ENCODE measurements at places on chromosomes 16 and 17. TPM values are rescaled to one million over a fixed set of nuclear protein-coding genes. Genes with fewer than 3 reads are reported as not detected.
A peak's percentile ranks its signal among the peaks of the same experiment; 100 is the strongest.

- DNase-seq: no peak
These were observed 302.4 kb upstream of the N4BP1 start for GRCh38 chr16:48912360-48912759.

DNA sequence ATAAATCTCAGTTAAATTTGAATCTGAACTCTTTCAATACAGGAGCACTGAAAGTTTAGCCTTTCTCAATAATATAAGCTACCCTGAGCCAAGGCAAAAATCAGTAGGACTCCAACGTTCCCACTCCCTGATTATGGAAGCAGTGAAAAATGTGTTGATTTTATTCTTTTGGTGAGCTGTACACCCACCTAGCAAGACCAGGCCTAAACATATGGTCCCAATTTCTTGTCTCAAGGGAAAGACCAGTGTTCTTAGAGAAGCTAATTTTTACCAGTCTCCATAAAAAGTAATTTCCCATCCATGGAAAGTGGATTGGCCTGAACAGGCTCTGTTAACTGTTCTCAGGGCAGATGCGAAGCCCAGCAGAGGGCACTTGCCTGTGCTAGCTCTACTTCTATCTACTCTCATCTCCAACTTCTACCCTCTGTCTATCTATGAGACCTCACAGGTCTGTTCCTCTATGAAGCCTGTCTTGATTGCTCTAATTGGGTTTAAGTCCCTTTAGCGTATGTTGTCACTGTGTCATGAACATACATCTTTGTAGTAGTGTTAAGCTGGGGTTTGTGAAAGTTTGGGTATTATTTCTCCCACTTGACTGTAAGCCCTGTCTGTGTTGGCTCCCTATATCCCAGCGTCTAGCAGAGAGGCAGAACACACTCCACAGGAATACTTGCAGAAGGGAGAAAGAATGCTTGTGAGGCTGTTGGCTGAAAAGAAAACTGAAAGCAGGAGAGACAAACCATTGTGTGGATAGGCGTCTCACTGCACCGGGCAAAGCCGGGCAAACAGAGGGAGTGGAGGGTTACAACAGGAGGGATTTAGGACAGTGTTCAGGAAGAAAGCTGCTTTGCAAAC is 167.1 kb upstream of the MAF start:
- DNase-seq: peak; percentile 60

DNA sequence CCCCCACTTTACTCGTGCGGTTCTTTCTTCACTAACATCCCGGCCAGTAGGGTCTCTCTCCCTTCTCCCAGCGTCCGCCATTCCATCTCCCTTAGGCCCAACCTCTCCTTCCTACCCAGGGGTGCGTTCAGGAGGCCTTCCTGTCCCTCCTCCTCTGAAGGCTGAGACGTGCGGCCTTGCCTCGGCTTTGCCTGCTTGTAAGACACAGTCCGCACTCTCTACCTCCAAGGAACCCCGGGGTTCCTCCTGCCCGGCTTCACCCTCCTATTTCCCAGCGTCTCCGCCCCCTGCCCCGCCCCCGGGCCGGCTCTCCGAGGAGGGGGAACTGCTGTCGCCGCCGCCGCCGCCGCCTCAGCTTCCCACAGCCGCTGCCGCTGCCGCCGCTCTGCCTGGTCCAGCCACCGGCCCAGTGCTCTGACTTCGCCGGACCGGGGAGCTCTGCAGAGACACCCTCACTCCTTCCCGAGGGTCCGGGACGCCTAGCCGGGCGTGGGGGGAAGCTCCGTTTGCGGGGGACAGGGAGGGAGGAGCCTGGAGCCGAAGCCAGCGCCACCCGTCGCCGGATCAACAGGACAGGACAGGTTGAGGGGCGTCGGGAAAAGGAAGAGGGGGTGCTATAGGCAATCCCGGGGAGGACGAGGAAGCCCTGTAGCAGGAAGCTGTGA is 1.2 kb upstream of the FGF11 start:
- peak; percentile 94 for DNase-seq

DNA sequence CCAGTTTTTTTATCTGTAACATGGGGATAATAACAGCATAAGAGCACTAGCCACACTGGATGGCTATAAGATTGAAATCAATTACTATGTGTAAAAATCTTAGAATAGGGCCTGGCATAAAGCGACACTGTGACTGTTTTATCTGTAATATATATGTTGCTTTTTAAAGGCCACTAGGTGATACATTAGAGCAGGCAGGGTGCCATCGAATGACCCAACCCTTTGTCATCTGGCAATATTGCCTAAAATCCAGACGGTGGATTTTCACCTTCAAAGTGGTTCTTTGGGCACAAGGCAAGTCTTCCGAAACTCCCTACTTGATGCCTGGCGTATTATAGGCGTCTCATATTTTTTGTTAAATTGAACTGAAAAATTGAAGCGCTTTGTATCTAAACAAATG is 69.1 kb downstream of the PRKCA start:
- no peak for DNase-seq

DNA sequence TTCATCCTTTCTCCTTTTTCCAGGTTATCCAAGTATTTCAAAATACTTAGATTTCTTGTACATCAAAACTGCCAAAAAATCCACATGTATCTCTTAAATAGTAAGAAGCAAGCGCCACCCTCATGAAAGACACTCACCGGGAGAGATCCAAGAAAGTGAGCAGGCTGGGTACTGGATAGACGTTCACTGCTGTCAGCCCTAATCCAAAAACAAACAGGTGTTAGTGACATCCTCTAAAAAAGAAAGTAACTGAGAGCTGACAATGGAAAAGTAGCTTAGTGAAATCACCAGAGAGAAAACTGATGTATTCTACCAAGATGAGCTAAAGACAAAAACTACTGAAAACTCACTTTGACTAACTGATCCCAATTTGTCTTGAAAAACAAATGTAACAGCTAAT is 46.1 kb downstream of the MARVELD3 start:
- DNase-seq: no peak

- DNase-seq: no peak
These were observed 1.3 kb downstream of the RAB40B start for GRCh38 chr17:82696916-82697807.

GRCh38 chr16:63488955-63489354 is 1452.7 kb upstream of the CDH8 start:
- DNase-seq: no peak

DNA sequence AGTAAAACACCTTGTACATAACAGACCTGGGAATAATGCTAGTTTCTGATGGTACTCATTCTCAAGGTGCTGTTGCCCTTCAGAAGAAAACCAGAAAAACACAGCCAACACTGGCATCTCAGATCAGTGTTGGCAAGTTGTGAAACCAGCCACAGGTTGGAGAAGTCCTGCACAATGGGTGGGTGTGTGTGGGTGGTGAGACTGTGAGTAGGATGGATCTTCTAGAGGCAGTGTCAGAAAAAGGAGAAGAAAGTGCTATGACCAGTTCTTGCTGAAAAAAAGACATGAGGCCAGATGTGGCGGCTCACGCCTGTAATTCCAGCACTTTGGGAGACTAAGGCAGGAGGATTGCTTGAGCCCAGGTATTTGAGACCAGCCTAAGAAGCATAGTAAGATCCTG is 35.2 kb upstream of the SMIM36 start:
- DNase-seq: no peak

GRCh38 chr17:1752425-1753262 is 9.2 kb upstream of the SERPINF1 start:
- peak; percentile 71 for DNase-seq

DNA sequence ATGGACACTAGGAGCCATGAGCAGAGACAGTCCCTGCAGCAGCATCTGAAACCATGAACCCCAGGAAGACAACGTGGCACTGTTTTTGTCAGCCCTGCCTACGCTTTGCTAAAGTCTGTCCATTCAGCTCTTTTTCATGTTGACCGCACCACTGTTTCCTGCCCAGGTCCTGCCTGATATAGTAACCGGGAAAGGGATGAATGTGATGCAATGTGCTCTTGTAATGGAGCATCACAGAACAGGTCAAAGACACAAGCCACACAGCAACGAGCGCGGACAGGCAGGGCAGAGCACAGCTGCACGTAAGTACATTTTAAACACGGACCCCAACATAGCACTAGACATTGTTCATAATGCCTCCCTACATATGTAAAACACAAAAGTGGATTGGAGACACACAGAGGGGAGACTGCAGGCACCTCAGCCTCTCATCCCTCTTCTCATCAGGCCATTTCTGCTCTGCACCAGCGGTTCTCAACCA is 16.9 kb upstream of the TNFRSF13B start:
- DNase-seq: no peak

DNA sequence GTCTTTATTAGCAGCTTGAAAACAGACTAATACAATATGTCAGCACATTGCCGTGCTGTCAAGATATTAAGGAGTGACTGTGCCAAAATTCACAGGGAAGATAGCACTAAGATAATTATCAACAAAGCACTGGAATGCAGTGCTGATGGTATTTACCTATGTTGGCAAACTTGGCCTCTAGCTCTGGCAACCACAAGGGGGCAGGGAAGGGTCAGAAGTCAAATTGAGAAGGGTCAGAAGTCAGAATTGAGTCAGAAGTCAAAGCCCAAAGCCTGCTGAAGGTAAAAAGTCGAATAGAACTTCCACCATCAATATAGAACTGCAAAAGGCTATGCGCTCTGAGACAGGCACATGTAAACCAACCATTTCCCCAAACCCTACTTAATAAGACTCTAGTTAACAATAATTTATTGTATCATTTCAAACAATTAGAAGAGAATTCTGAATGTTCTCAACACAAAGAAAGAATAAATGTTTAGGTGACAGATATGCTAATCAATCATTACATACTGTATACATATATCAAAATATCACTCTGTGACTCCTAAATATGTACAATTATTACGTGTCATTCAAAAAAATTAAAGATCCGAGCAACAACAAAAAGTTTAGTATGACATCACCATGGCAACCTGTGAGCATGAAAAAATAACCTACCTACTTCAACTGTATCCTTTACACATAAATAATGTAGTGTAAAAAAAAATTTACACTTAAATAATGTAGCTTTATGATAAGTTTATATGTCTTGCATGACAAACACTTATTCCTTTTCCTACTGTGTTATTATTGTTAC is 916.1 kb downstream of the KCNJ2 start:
- no peak for DNase-seq

DNA sequence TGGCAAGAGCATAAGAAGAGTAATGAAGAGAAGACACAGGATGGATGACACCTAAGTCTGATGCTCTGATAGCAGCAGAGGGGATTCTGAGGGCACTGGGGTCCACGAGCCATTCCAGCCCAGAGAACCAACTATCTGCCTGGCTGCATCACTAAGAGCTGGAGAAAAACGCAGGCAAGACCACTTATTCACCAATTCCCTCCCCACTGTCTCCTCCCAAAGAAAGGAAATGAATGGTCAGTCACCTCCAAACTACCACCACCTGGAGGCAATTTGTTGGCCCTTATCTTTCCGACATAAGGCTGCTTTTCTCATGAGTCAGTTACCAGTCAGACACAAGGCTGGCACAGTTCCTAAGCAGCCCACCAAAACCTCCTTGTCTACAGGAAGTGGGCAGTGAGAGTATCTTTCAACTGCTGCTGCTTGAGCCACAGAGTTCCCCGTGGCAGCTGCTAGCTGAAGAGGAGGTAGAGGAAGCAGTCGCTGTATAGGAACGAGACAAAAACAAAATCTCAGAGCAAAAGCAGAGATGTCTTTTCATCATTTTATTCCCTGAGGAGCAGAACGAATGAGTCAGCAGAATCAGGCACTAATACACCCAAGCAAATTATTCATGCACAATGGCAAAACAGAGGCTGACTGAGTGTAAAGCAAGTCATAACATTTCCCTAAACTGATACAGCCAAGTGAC is 111.1 kb downstream of the SMG6 start:
- DNase-seq: peak; percentile 32

GRCh38 chr16:75195811-75196790 is 10.9 kb downstream of the CTRB2 start:
- DNase-seq: no peak

DNA sequence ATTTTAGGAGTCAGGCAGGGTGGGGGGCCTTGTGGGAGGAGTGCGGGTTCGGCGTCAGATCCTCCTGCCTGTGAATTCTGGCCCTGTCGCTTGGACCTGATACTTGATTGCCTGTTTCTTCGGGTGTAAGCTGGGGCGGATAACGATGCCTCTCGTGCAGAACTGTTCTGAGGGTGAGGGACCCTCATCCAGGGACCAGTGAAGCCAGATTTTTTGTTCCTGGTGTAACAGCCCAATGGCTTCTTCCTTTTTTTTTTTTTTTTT is 1.3 kb downstream of the TBCD start:
- DNase-seq: no peak

DNA sequence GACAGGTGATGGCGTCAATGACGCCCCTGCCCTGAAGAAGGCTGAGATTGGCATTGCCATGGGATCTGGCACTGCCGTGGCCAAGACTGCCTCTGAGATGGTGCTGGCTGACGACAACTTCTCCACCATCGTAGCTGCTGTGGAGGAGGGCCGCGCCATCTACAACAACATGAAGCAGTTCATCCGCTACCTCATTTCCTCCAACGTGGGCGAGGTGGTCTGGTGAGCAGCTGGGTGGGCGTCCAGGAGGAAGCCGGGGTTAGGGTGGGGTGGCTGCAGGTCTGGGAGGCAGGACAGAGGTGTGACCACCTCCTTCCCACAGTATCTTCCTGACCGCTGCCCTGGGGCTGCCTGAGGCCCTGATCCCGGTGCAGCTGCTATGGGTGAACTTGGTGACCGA is 23.2 kb downstream of the RABEP2 start:
- DNase-seq: no peak

DNA sequence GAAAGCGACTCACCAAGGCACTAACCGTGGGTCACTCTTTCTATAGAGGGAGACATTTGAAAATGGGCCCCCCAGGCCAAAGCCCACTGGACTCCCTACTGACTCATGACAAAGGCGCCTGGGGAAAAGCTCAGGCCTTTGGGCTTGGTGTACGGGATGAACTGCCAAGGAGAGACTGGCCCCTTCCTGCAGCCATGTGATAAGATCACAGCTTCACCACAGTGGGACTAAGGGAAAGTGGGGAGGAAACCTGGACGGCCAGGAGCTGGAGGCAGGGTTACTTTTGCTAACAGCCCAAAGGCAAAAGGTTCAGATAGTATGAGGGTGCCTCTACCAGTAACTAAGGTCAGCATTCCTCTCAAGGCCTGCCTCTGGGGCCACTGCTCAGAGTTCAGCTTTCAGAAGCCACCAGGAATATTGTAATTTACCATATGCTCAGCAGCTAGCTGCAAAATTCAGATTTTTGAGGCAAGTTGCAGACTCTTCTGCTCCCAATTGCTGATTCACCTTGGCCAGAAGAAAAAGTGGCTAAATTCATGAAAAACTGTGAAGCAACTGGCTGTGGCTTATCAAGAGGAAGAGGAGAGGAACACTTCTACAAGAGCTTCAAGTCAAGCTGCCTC is 37.1 kb upstream of the SLC25A19 start:
- DNase-seq: no peak

Gene OTOA
- not detected for total RNA-seq

Gene TMC7
- 0.58 TPM for total RNA-seq

Gene NACA2
- total RNA-seq: not detected

Gene GLIS2
- 34.6 TPM for total RNA-seq

Gene SPAG5
- total RNA-seq: 1.4 TPM

Gene USP6
- total RNA-seq: 0.06 TPM

All from right cardiac atrium (tissue), 5 donors.